ENCODE measurements at places on chromosomes 3 and 15. TPM values are rescaled to one million over a fixed set of nuclear protein-coding genes. Genes with fewer than 3 reads are reported as not detected.
A peak's percentile ranks its signal among the peaks of the same experiment; 100 is the strongest.

PLSCR5 gene
- total RNA-seq: not detected

CISH gene
- 1.9 TPM for total RNA-seq

GPR27 gene
- 13.8 TPM for total RNA-seq

GOLGA6L7 gene
- total RNA-seq: not detected

XCR1 gene
- total RNA-seq: not detected

KNG1 gene
- total RNA-seq: not detected

NR1I2 gene
- 0.28 TPM for total RNA-seq

DNA sequence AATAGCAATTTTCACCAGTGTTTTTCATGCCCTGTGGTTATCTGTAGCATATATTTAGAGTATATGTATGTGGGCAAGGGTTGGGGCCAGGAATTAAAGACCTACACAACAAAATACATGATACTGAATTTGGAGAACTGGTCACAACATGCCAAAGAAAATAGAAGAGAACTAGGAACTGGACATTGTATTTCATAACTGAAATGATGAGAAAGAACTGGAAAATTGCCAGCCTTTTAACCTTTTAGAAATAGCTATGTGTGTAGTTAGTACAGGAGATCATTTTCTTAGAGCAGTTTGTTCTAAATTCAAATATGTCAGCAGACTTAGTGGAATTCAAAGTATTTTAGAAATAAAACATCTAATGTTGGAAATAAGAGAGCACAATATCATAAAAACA, 227.1 kb upstream of the CGNL1 start:
- no peak overlapping the region for H3K27ac ChIP-seq
- no peaks in the 10 kb centered on the region for H3K4me1 ChIP-seq
- H3K27me3 ChIP-seq: no peaks in the 10 kb centered on the region
- peaks cover 12% of the 10 kb centered on the region for H3K36me3 ChIP-seq

- no peaks in the 10 kb centered on the region for H3K36me3 ChIP-seq
- no peak overlapping the region for H3K27ac ChIP-seq
- no peak for DNase-seq
Measured at GRCh38 chr3:147654827-147655226, 245.7 kb downstream of the ZIC1 start.

DNA sequence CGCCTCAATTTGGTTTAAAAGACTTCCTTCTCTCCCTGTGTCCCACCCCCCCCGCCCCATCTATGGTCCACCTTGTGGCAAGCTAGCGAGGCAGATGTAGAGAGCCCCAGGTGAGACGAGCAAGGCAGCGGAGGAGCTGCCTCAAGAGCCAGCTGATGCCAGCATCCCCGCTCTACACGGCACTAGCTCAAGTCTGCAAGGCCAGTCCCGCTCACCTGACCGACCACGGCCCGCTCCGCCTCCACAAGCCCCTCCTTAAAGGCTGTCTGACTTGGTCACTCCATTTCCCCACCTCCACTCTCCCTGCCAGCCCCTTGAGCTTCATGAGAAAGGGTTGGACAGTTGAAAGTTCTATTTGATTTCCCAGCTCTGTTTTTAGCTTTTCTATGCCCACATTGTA, 56.2 kb upstream of the IGF1R start:
- no peak overlapping the region for H3K27ac ChIP-seq
- H3K27me3 ChIP-seq: no peaks in the 10 kb centered on the region
- H3K36me3 ChIP-seq: no peaks in the 10 kb centered on the region
- H3K4me3 ChIP-seq: no peak overlapping the region
- H3K4me1 ChIP-seq: no peaks in the 10 kb centered on the region
- peak; percentile 47 for DNase-seq

- H3K4me3 ChIP-seq: no peak overlapping the region
- H3K27ac ChIP-seq: no peak overlapping the region
- no peaks in the 10 kb centered on the region for H3K36me3 ChIP-seq
Measured at GRCh38 chr3:27022096-27022761, 347.0 kb downstream of the NEK10 start.

DNA sequence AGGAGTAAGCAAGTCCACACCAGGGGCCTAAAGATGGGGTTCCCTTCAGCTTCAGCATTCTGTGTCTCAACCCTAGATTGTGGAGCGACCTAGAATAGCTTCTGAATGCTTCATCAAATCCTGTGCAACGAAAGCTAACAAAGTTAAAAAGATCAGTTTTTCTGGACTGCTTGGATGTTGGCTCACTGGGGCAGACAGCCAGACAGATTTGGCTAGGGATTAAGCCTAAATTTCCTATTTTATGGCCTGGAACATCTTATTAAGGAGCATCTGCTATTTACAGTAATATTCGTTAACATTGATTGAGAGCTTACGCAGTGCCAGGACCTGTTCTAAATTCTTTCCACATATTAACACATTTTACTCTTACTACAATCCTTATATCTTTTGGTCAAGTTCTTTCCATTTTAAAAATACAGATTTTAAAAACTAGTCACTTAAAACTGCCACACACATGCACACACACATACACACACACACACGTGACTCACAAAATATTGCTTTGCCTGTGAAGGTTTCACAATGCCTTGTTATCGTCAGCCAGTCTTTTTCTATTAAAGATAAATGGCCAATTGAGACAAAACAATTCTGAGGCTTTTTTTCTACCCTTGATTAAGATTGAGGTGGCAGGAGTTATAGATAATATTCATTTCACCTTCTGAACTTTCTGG, 173.3 kb upstream of the SNTN start:
- H3K27me3 ChIP-seq: no peaks in the 10 kb centered on the region
- H3K27ac ChIP-seq: no peak overlapping the region
- no peak for DNase-seq
- H3K4me1 ChIP-seq: no peaks in the 10 kb centered on the region

Data from H1 (cell line).